D721Med (cell line): ENCODE measurements at places on chromosomes 11 and 22.

DNA sequence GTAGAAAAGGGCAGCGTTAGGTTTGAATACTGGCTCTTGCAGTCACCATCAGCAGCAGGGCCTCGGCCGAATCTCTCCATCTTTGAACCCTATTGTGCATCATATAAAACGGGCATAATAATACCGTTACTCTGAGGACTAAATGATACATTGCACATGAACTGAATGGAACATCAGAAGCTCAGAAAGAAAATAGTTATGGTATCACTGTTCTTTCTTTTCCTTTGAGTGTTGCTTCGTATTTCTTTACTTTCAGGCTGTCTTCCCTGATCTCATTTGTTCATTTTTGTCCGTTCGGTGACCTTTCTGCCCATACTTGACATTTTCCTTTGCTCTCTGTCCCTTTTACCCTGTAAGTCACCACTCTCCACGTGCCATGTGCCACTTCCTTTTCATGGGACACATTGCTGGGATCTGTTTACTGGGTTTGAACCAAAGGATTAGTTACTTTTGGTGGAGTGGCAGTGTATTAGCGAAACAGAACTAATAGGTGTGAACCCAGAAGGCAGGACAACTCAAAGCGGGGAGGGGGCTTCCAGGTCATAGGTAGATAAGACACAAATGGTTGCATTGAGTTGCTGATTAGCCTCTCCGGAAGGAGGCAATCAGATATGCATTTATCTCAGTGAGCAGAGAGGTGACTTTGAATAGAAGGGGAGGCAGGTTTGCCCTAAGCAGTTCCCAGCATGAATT, 717 bp upstream of the ZNF202 start:
- DNase-seq, result no peak

- no peak for DNase-seq
These were observed 499.8 kb downstream of the DLG2 start for GRCh38 chr11:85127349-85127748.

- DNase-seq, result no peak
These were observed 145.9 kb downstream of the CTTN start for GRCh38 chr11:70544067-70544773.

DNA sequence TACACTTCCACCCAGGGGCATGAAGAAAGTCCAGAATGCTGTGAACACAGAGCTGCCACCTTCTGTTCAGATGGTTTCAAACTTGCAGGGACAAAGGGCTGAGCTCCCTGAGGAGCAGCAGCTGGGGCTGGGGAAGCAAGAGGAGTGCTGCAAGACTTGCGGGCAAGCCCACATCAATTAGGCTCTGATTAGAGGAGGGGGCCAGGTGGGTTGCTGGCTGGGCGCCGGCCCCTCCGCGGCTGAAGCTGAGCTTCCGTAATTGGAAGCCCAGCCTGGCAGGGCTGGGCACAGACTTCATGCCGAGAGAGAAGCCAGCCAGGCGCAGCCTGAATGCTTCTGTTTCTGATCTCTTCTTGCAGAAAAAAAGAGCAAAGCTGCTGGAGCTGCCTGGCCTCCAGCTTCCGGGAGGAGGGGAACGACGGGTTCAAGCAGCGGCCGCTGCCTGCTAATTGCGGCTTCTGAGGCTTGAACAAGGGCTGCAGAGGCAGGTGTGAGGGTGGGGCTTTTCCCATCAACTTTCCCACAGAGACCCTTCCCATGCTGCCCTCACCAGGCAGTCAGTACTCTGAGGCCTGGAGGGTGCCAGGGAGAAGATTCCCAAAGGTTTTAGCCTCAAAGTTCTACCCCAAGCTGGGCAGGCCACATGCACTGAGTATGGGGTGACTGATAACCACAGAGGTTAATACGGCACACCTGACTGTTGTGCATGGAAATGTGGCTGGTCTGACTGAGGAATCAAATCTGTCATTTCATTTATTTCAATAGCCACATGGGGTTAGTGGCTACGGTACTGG, 91.1 kb upstream of the LMO1 start:
- no peak for DNase-seq

GRCh38 chr11:2397005-2397404, 3.5 kb upstream of the TSSC4 start:
- DNase-seq, result no peak

- DNase-seq, result no peak
These were observed 278.2 kb upstream of the CHORDC1 start for GRCh38 chr11:90500922-90501568.

DNA sequence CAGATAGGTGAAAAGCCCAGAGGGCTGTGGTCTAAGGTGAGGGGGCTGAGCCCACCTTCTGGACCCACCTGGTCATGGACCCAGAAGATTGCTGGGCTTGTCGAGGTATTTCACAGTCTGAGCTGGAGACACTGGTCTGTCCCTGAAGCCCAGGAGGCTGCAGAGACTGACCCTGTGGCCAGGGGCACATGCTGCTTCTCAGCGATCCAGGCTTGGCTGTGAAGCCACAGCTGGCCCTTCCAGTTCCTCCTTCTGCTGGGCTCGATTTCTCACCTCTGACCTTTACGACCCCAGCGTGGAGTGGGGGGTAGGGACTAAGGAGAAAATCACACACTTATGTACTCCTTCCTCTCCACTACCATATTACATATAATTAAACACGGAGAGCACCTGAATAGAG, 88.5 kb downstream of the NECTIN1 start:
- DNase-seq, result no peak

DNA sequence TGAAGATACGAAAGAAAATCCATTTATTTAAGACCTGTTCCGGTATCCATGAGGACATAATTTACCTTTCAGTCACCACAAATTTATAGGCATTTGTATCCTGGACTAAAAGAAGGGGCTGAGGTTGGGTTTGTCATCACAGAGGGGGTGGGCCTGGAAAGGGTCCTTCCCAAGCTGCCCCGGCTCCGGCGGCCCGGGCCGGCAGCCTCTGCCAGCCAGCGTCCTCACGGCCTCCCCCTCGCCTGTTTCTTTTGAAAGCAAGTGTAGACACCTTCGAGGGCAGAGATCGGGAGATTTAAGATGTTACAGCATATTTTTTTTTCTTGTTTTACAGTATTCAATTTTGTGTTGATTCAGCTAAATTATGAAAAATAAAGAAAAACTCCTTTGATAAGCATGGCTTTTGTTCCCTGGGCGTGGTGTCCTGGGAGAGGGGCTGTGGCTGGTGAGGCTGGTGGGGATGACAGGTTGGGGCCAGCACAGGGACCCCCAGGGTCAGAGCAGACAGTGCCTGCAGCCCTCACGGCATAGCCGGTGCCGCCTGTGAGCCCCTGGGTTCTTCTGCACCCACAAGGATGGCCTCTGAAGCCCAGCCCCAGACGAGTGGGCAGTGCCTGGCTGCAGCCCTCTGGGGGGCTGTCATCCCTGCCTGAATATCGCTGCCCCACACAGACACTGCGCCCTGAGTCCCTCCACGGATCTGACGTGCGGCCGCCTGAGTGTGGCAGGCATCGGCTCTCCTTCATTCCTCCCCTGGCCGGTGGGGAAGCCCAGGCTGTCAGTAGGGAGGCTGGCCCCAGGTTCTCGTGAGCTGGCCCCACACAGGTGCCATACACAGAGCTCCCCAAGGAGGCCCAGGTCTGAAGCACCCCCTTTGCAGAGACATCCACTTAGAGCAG, 1075.9 kb downstream of the BRD1 start:
- DNase-seq, result no peak

GRCh38 chr11:117444711-117445658, 117.3 kb downstream of the CEP164 start:
- no peak for DNase-seq

GRCh38 chr11:124238512-124238911, 2.4 kb upstream of the OR8G1 start:
- DNase-seq, result no peak

- DNase-seq, result no peak
These were observed 315.6 kb downstream of the RAB38 start for GRCh38 chr11:87859636-87860035.

GRCh38 chr22:43831561-43832392, 19.7 kb upstream of the EFCAB6 start:
- no peak for DNase-seq

DNA sequence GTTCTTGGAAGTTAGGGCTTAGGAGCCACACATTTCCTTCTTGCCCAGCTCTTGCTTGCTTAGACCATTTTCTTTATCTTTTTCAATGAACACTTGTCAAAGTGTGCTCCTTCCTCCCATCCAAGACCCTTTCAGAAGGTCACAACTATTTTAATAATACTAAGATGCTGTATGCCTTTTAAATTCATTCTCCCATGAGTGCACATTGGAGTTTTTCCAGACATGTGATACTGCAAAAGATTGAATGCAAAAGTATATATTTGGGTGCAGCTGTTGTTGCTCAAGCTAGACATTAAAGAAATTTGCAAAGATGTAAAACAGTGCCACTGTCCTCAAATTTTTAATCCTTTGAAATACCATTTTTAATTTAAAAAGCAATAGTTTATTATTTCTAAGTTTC, 69.3 kb upstream of the TNRC6B start:
- DNase-seq, result no peak

- no peak for DNase-seq
These were observed 1.5 kb downstream of the PTPRJ start for GRCh38 chr11:47981667-47982404.

GRCh38 chr11:79400717-79401330, 40.0 kb downstream of the TENM4 start:
- no peak for DNase-seq

DNA sequence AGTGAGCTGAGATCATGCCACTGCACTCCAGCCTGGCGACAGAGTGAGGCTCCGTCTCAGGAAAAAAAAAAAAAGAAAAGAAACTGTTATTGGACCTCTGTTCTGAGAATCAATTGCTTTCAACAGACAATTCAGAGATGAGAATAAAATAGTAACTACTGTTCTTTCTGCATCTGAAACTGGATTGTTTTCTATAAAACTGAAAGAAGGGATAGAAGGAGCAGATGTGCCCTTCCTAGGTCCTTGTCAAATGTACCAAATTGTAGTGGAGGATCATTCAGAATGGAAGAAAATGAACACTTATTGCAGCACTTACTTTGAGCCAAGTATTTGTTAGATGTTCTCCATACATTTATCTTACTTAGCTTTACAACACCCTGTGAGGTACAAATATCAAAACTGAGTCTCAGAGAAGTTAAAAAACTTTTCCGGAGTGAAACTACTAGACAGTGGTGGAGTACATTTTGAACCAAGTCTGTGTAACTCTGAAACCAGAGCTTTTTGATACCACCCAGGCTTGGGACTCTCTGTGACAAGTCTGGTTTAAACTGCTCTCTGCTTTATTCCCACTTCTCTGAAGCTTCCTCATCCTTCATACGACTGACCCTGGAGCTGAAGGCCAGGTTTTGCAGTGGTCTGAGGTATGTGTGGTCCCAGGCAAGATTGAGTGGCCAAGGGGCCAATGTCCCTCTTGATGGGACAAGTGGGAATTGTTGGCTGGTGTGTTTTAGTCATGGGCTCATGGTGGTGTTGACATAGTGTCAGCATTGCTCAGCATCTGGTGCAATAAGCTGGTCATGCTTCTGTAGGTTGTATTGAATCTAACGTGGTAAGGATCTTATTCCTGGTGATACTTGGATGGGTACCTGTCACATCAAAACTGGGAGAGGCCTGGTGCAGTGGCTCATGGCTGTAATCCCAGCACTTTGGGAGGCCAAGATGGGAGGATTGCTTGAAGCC, 48.2 kb upstream of the CCDC134 start:
- no peak for DNase-seq

DNA sequence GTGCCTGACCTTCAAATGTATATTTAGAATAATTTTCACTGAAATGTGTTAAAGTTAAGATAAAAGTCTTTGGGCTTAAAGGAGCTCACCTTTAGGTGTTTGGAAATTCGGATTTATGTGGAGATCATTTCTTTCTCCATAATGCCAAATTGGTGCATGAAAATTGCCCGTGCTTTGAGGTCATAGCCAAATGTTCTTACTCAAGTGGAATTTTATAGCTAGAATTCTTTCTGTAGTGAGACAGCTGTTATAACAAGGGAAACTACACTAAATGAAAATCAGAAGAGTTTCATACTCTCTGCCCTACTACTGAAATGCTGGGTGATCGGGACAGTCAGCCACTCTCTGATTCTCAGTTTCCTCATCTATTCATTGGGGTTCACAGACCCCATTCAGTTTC, 89.5 kb upstream of the DBX1 start:
- DNase-seq, result no peak

GRCh38 chr22:38453996-38454352, 1.0 kb downstream of the KCNJ4 start:
- DNase-seq, result no peak

GRCh38 chr22:48579928-48580309, 1247.8 kb downstream of the BRD1 start:
- DNase-seq, result no peak

GRCh38 chr11:1979607-1980006, 18.0 kb downstream of the H19 start:
- no peak for DNase-seq

DNA sequence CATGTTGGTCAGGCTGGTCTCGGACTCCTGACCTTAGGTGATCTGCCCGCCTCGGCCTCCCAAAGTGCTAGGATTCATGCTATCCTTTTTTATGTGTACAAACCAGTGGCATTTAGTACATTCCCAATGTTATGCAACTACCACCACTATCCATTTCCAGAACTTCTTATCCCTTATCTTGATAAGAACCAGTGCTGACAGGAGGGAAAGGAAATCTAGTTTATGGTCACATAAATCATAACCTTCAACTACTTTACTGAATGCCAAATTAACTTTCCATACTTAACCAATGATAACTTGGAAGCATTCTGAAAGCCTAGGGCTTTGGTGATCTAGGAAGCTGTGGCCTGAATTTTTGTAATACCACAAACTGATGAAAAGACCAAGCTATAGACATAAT, 170.4 kb downstream of the SWAP70 start:
- no peak for DNase-seq

DNA sequence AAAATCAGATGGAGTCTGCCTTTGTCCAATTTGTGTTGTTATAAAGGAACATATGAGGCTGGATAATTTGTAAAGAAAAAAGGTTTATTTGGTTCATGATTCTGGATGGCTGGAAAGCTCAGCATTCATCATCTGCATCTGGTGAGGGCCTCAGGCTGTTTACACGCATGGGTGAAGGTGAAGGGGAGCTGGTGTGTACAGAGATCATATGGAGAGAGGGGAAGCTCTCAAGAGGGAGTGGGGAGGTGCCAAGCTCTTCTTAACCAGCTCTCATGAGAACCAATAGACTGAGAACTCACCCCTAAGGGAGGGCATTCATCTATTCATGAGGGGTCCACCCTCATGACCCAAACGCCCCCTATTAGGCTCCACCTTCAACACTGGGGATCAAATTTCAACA, 40.0 kb downstream of the NEU3 start:
- no peak for DNase-seq
